Lung (tissue), 17 donors: ENCODE measurements at places on chromosomes 3 and 15. TPM values are rescaled to one million over a fixed set of nuclear protein-coding genes. Genes with fewer than 3 reads are reported as not detected.
A peak's percentile ranks its signal among the peaks of the same experiment; 100 is the strongest.

- H3K36me3 ChIP-seq: no peaks in the 10 kb centered on the region
- DNase-seq: no peak
- H3K4me3 ChIP-seq: no peak overlapping the region
- no peak overlapping the region for H3K27ac ChIP-seq
Observed at GRCh38 chr3:134064081-134064480, 34.4 kb upstream of the SLCO2A1 start.

DNA sequence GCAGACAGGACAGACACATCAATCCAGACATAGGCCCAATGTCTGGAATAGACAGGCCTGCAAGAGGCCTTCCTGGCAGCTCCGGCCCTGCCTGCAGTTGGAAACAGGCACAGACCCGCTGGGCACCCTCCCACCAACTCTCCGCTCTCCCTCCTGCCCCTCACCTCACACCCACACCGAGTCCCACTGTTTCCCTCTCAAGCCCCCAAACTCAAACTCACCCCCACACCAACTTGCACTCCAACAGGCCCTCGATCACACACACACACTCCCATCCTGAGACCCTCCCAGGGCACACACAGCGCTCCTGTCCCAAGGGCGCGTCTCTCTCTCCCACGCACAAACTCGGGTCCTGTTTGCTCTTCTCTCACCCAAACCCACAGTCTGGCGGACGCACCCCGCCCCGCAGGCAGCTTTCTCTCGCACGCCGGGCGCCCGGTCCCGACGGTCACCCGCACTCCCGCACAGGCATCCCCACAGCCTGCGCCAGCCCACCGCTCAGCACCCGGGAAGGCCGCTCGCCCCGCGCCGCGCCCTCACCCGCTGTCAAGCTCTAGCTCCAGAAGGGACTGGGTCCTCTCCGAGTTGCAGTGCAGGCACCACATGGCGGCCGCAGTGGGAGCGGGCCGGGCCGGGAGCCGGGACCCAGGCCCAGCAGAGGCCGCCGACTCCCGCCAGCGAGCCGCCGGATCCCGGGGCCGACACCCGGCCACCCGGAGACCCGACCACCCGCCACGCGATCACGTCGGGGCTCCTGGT, 106.2 kb downstream of the IQSEC1 start:
- no peaks in the 10 kb centered on the region for H3K27me3 ChIP-seq
- H3K36me3 ChIP-seq: peaks cover 3% of the 10 kb centered on the region
- H3K4me1 ChIP-seq: peaks cover 34% of the 10 kb centered on the region
- H3K4me3 ChIP-seq: peak overlapping the region; percentile 73
- peak; percentile 37 for DNase-seq

- peaks cover 11% of the 10 kb centered on the region for H3K36me3 ChIP-seq
- peaks cover 15% of the 10 kb centered on the region for H3K4me1 ChIP-seq
- no peak overlapping the region for H3K4me3 ChIP-seq
- H3K27me3 ChIP-seq: no peaks in the 10 kb centered on the region
- H3K27ac ChIP-seq: no peak overlapping the region
Observed at GRCh38 chr15:80183306-80183705, 30.5 kb downstream of the FAH start.

DNA sequence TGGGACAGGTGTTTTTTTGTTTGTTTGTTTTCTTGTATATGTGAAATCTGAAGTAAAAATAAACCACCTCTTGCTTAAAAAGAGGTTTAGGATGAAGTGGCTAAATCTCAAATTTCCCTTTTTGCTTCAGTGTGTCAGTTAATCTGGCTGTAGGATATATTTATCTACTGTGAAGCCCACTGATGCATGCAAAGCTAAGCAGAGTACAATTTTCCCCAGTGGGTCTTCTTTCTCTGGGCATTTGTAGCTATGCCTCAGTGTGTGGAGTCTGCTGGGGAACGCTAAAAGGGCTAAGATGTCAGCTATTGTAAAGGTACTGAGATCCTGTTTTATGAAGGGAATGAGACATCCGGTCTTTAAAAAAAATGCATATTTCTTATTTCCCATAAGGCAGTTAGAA, 190.6 kb downstream of the TCF12 start:
- no peak overlapping the region for H3K4me3 ChIP-seq
- H3K27ac ChIP-seq: no peak overlapping the region
- H3K27me3 ChIP-seq: no peaks in the 10 kb centered on the region

- H3K27me3 ChIP-seq: no peaks in the 10 kb centered on the region
- peaks cover 11% of the 10 kb centered on the region for H3K4me1 ChIP-seq
- no peak overlapping the region for H3K27ac ChIP-seq
- no peak overlapping the region for H3K4me3 ChIP-seq
- DNase-seq: no peak
Observed at GRCh38 chr3:178169421-178169820, 366.8 kb upstream of the KCNMB2 start.

Gene SPINT1
- 47.1 TPM for polyA plus RNA-seq

Gene VEPH1
- 14.6 TPM for polyA plus RNA-seq

Gene ALDH1A3
- 18.7 TPM for polyA plus RNA-seq

Gene ADIPOQ
- 0.01 TPM for polyA plus RNA-seq
